ENCODE measurements at places on chromosomes 1 and 21.

DNA sequence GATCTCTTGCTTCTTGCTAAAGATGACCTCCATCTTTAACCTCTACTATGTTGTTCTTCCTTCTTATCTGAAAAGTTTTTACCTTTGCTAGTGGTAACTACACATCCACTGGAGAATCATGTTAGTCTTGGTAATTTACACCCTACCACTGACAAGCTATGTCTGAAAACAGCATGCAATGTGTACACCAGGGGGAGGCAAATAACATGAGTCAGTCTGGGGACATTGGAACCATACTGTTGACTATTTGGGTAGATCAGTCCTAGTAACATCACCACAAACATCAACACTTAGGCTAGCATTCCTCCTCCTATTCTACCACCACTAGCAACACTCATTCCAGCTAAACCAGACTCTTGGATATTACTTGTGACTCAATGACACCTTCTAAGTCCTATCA lies 549.0 kb downstream of the KCNT2 start:
- no peak for DNase-seq

- DNase-seq = no peak
These were observed 41.5 kb upstream of the LIN9 start for GRCh38 chr1:226350519-226350865.

- no peak for DNase-seq
These were observed 105.9 kb upstream of the SLC45A1 start for GRCh38 chr1:8211883-8212579.

- DNase-seq = no peak
These were observed 178.2 kb downstream of the ADGRL2 start for GRCh38 chr1:81978945-81979344.

DNA sequence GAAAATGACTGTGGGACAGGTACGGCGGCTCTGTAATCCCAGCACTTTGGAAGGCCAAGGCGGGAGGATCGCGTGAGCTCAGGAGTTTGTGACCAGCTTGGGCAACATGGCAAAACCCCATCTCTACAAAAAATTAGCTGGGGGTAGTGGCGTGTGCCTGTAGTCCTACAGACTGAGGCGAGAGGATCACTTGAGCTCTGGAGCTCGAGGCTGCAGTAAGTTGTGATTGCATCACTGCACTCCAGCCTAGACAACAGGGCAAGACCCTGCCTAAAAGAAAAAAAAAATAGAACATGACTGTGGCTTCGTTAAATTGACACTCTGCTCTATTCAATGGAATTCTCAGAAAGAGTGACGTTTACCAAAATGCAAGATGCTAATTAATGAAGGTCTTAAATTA lies 3.9 kb upstream of the DBT start:
- no peak for DNase-seq

DNA sequence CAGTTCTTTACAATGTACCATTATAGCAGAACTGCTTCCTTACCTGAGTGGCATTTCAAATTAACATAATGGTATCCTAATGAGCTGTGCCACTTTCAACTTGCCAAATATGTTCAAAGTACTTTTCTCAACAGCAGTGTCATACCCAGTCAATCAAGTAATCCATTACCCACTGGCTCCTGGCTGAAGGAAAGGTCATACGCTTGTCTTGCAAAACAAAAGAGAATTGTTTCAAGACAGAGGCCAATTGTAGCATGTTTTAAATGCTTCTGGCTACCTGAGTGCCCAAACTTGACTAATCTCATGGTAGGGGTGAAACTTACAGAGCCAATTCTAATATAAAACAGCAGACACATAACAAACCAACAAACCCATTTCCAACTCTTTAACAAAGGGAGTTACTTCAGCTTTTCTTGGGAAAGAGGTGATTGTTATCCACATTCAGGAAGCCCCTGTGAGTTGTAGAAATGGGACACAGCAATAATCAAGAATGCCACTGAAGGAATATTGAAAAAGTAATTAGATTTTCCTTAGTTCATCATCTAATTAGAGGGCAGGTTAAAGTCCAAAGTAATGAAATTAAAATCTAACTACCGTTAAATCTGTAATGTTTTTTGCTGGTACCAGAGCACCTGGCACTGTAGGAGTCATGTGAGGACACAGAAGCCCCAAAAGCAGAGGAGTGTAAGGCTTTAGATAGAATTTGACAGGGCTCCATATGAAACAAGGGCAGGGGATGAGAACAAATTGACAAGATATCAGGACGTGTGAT lies 241.9 kb downstream of the RWDD3 start:
- no peak for DNase-seq

DNA sequence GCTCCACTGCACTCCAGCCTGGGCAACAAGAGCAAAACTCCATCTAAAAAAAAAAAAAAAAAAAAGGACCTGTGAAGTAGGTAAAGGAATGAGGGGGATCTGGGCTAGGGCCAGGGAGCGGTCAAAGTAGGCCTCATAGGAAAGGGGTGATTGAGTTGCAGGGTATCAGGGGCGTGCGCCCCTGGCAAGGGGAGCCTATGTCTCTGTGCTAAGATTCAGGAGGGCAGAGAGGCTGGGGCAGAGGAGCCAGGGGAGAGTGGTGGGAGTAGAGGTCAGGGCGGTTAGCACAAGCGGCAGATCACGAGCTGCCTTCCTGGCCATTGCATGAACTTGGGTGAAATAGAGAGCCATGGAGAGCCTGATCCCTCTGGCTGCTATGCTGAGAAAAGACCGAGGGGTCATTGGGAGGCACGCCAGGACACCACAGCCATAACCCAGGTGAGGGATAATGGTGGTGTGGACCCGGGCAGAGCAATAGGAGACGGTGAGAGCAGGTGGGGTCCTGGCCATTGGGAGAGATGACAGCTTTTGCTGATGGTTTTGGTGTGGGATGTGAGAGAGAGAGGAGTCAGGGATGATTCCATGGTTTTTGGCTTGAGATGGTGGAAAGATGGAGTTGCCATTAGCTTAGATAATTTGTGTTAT lies 30.6 kb upstream of the CSF1 start:
- DNase-seq = no peak

DNA sequence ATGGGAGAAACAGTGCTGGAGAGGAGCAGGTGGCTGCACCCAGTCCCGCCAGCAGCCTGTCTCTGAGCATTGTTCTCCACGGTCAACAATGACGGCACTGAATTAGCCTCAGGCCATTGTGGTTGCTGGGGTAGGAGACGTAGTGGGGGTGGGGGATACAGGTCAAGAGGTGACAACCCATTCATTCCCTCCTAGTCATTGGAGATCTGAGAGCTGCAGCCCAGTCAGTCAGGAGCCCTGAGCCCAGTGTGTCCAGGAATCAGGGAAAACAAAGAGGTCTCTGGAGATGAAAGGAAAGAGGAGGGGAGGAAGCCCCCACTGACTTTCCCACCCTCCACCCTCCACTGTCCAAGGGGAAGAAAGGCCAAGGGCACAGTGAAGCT lies 15.3 kb downstream of the SMIM12 start:
- no peak for DNase-seq

DNA sequence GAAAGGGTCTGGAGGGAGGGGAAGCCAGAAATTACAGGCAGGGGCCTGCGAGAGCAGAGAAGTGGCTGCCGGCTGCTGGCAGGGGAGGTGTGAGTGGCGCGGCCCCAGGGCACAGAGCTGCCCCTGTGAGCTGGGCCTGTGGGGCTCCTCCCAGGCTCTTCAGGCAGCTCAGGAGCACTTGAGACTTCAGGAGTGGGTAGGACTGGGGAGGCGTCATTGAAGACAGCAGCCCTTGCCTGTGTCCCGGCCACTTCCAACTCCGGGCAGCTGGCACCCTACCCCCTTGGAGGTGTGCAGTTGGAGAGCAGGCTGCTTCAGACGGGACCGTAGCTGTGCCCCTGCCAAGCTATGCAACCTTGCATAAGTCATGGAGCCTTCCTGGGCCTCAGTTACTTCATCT lies 87.5 kb upstream of the ACTL8 start:
- DNase-seq = no peak

DNA sequence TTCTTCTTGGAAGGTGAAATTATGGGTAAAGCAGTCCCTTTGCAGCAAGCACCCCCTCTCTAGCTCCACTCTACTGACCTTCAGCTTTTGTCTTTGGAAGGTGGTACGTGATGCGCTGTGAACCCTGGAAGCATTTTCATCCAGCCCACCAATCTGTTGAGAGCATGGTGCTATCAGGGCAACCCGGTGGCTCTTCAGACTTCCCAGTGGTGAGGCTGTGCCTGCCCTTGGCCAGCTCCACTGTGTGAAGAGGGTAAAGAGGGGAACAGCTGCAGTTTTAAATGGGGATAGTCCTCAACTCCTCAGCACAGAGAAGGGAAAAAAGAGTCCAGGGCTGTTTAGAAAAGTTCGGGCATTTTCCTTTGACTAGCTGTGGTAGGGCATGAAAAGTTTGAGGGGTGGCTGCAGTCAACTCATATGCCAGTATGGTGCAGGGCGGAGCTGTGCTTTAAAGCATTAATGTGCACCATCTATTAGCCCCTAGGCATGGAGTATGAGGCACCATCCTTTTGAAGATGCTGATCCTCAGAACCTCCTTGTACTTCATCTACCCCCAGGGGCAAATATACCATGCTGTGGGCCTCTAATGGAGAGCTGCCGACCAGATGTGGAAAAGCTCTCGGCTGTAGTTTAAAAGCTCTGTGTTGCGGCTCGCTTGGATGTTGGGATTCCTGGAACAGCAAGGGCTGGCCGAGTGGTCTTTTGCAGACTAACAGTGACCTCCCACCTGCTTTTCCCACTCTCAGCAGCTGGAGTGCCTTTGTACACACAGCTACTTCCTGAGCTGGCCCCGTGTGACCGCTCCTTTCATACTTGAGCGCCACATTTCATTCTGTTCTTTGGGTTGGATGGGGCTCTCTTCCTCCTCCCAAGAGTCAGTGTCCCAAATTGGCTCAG lies 123.0 kb downstream of the PEX14 start:
- no peak for DNase-seq

- peak; percentile 73 for DNase-seq
These were observed 5.8 kb downstream of the IFI16 start for GRCh38 chr1:159015440-159015909.

- no peak for DNase-seq
These were observed 231.7 kb upstream of the AJAP1 start for GRCh38 chr1:4422504-4423289.

DNA sequence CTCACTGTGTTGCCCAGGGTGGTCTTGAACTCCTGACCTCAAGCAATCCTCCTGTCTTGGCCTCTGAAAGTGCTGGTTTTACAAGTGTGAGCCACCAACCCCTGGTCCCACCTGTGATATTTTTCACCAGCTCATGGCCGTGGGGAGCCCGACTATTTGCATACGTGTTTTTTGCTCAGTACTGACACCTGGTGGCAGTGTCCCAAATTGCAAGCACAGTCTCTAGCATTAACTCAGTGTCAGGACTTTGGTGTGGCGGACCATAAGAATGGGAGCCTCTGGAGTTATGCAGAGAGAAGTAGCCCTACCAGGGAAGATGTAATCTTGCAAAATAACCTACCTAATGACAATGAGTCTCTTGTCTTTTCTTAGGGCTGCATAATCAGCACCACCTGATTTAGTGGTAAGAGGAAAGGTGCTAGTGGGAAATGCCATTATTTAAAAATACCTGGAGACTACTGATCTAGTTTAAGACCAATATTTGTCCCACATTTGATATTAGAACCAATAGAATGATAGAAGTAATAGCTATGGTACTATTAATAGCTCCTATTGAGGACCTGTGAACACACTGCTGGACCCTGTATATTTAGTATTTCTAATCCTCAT lies 305.4 kb downstream of the DISC1 start:
- DNase-seq = no peak

GRCh38 chr1:192564099-192564498 lies 11.5 kb upstream of the RGS1 start:
- DNase-seq = no peak

DNA sequence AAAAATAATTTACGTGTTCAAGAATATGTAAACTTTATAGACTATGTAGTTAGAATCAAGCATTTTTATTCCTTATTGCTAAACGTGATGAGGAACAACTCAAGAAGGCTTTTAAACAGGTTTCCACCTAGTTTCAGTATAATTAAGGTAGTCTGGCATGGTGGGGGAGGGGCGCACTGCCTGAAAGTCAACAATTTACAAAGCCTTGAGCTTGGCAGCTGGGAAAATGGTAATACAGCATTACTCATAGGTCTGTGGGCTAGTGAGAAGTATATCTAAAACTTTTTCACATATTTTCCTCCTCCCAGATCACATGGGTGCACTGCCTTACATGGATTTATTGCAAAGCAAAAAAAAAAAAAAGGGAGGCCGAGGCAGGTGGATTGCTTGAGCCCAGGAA lies 75.2 kb downstream of the EVI5 start:
- DNase-seq = no peak

DNA sequence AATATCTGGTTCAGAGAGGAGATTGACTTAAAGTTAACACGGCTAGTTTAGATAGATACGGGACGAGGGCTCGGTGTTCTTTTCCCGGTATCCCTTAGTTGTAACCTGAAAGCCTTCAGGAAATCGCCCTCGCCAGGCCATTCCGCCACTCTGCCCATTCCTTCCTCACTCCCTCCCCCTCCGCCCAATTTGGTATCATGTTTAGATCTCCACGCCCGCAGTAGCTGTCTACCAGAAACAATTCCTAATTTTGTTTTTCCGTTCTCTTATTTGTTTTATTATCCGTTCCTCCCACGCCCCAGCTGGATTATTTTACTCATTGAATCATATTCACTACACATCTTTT lies 685 bp upstream of the VAMP4 start:
- no peak for DNase-seq

- DNase-seq = no peak
These were observed 1.4 kb downstream of the WDTC1 start for GRCh38 chr1:27235827-27236226.

GRCh38 chr1:236304682-236305081 lies 22.9 kb upstream of the ERO1B start:
- DNase-seq = no peak

GRCh38 chr1:51948491-51948915 lies 42.0 kb downstream of the RAB3B start:
- no peak for DNase-seq

- DNase-seq = no peak
These were observed 262.7 kb upstream of the RGS18 start for GRCh38 chr1:191895462-191896058.

DNA sequence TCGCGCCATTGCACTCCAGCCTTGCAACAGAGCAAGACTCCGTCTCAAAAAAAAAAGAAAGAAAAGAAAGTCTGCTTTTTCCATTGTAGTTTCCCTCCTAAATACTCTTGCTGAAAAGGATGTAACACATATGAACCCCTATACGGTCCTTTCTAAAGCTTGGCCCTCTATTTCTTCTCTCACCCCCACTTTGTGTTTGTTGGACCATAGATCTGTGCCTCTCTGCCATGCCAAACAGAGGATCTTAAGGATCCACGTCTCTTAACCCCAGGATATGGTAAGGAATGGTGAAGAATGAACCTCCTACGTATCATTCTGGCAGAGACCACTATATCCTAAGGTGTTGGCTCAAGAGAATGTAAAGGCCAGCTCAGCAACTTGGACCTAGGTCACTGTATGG lies 18.7 kb upstream of the LAX1 start:
- no peak for DNase-seq

GRCh38 chr1:178344513-178345091 lies 152.2 kb downstream of the CLEC20A start:
- no peak for DNase-seq

All from stimulated activated CD8-positive, alpha-beta memory T cell treated with anti-CD3 and anti-CD28 coated beads, Interleukin-7, amount 100 ng/mL, for 48 hours (primary cell).